Osteocyte (in vitro differentiated cells): ENCODE measurements at places on chromosomes 12 and 14.

DNA sequence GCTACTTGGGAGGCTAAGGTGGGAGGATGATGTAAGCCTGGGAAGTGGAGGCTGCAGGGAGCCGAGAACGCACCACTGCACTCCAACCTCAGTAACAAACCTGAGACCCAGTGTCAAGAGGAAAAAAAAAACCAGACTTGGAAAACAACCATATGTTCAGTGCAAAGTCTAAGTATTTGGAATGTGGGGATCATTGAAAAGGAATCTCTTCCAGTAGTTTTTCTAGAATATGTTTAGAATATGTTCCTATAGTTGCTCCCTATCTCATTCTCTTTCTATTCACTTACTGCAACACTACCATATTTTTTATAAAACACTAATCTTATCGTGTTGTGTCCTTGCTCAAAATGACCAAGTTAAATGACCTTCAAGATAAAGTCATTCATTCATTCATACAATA is 423.5 kb upstream of the SOX5 start:
- no peak overlapping the region for H3K4me3 ChIP-seq
- H3K4me1 ChIP-seq: peaks cover 7% of the 10 kb centered on the region
- no peak for DNase-seq
- no peak overlapping the region for H3K27ac ChIP-seq

DNA sequence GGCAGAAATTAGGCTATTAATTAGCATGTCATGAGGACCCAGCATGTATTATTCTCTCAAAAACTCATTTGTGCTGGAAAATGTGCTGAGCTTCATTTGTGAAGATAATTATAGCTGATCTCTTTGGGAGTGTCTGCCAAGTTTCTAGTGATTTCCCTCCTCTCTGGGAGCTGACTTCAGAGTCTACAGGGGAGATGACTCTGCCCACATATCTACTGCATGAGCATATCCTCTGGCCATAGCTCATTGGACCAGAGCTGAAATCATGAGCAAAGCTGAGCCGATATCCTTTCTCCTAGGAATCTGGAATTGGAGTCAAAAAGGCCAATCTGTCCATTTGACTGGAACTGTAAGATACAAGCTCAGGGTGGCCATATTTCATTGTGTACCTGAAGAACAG is 5.9 kb downstream of the CCDC198 start:
- DNase-seq: no peak
- no peaks in the 10 kb centered on the region for H3K4me1 ChIP-seq
- peaks cover 4% of the 10 kb centered on the region for H3K27me3 ChIP-seq
- no peaks in the 10 kb centered on the region for H3K36me3 ChIP-seq

GRCh38 chr14:67744046-67744445 is 42.4 kb downstream of the RDH12 start:
- H3K36me3 ChIP-seq: peaks cover 30% of the 10 kb centered on the region
- H3K27me3 ChIP-seq: peaks cover 13% of the 10 kb centered on the region
- no peak overlapping the region for H3K4me3 ChIP-seq
- no peak overlapping the region for H3K27ac ChIP-seq
- DNase-seq: no peak
- H3K4me1 ChIP-seq: peaks cover 6% of the 10 kb centered on the region

GRCh38 chr12:30461026-30461615 is 234.5 kb downstream of the IPO8 start:
- H3K27ac ChIP-seq: no peak overlapping the region
- H3K27me3 ChIP-seq: no peaks in the 10 kb centered on the region
- DNase-seq: no peak
- H3K4me3 ChIP-seq: no peak overlapping the region

DNA sequence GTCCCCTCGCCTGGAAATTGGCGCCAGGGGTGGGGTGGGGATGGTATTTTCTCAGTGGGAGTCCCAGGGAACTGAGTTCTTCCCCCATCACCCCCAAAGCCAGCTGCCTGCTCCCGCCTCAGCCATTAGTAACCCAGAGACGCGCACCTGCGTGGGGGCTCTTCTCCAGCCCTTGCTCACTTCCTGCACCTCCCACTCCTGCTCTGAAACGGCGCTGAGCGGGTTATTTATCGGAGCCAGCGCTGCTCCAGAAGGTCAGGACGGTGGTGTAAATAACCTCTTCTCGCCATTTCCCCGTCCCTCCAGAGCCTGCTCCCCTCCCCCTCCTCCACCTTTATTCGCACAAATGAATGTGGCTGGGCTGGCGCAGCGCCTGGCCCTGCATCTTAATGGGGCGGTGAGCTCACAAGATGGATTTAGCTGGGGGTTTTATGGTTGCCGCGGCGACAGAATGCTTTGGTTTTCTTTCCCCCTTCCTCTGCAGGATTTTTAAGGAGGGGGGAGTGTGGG is 12.2 kb downstream of the GPR84 start:
- peaks cover 17% of the 10 kb centered on the region for H3K4me1 ChIP-seq
- no peaks in the 10 kb centered on the region for H3K27me3 ChIP-seq
- peaks cover 38% of the 10 kb centered on the region for H3K36me3 ChIP-seq

DNA sequence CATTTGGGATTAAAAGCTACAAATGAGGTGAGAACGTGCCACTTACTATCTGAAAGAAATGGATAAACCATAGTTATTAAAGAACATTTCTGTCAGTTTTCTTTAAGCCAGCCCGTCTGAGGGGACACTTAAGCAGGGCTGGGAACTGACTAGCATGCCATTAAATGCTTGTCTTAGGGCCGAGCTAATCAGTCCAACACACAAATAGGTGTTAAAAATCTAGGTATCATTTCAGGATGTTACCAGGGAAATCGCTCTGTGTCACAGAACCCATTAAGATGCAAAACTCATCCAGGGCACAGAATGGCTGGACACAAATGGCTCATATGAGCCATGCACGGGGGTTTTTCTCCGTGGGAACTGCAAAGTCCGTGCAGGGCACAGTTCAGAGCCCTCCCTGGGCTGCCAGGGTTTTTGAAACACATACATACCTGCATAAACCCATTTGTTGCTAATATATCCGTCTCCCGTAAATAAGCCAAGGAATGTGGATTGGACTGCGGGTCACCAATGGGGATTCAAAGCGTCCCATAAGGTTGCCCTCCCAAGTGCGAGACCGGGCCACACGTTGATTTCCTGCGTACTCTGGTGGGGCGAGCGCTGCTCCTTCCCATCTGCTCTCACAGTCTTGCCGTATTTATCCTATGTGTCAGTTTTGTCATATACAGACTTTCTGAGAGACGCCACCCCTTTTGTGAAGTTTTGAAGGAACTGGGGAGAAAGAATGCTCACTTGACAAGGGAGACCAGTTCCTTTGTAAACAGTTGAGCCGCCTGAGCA is 5.4 kb upstream of the GSC start:
- H3K27ac ChIP-seq: no peak overlapping the region
- no peak overlapping the region for H3K4me3 ChIP-seq
- H3K4me1 ChIP-seq: peaks cover 22% of the 10 kb centered on the region
- peaks cover 88% of the 10 kb centered on the region for H3K27me3 ChIP-seq

DNA sequence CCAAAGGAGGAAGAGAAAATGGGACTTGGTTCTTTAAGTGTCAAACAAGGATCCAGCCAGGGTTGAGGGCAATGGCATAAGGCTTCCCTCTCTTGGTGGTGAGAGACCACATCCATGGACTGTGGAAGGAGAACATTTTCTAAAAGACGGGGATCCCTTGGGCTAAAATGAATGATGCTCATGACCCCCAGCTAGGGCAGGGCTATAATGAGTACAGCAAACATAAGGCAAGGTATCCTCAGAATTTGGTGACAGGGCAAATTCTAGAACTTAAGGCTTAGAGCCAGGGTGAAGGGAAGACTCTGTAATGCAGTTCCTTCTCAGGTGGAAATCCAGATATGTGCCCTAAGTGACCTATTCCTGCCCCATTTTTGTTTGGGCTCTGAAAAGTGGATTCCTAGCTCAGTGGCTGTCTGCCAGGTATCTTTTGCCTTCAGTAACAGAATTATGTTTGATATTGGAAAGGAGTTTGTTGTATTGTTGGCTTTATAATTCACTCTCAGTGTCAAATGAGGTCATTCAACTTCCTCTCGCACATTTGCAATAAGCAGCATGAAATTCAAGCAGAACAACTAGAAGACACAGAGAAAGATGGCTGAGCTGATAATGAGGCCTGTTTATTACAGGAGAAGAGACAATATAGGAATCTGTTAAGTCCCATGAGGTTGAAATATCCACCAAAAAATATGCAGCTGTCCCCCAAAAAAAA is 76.8 kb downstream of the DAD1 start:
- peaks cover 72% of the 10 kb centered on the region for H3K4me1 ChIP-seq
- no peaks in the 10 kb centered on the region for H3K36me3 ChIP-seq
- H3K4me3 ChIP-seq: no peak overlapping the region

DNA sequence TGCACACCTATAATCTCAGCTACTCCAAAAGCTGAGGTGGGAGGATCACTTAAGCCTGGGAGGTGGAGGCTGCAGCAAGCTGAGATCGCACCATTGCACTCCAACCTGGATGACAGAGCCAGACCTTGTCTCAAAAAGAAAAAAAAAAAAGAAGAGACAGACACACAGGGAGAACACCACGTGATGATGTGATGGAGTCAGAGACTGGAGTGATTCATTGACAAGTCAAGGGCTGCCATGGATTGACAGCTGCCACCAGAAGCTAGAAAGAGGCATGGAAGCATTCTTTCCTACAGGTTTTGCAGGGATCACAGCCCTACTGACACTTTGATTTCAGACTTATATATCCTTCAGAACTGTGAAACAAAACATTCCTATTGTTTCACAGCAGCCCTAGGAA is 3.5 kb upstream of the HCFC2 start:
- peaks cover 13% of the 10 kb centered on the region for H3K4me1 ChIP-seq
- H3K4me3 ChIP-seq: no peak overlapping the region
- H3K36me3 ChIP-seq: peaks cover 2% of the 10 kb centered on the region
- DNase-seq: no peak

- no peak for DNase-seq
- peaks cover 10% of the 10 kb centered on the region for H3K4me1 ChIP-seq
- no peak overlapping the region for H3K4me3 ChIP-seq
- peak overlapping the region; percentile 65 for H3K27ac ChIP-seq
These were observed 49.3 kb upstream of the DIO2 start for GRCh38 chr14:80260645-80261044.

DNA sequence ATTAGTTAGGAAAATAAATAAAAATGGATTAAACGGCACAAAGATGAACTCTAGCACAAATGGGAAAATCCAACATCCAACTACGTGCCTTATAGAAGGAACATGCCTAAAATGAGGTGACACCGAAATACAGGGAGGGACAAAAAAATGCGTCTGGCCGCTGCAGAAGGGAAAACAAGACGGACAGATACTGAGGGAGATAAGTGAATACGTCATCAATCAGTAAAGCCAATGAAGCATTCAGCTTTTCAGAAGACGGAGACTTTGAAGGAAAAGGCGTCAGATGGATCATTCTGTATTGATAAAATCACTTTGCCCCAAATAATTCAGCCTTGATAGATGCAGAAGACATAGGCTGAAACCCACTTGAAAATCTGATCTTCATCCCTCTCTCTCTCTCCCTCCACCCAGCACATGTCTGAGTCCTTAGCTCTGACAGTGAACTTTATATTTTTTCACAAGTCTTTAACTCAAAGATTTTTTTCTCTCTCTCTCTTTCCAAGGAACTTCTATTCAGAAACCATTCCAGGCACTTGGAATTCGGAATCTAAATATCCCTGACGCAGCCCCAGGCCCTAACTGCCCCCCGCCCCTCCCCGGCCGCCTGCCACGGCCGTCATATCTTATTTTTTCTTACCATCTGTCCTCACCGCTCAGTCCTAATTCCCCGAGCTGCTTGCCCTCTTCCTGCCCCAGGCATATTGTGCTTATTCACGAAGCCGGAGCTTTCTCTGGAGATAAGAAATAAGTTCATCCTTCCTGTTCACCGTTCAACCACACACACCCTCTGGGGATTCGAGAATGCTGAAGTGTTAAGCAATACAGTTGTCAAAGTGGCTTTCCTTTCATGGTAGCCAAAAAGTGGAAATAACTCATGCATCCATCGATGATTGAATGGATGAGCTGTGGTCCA is 35.5 kb upstream of the RFLNA start:
- no peak overlapping the region for H3K4me3 ChIP-seq
- peaks cover 44% of the 10 kb centered on the region for H3K27me3 ChIP-seq
- no peaks in the 10 kb centered on the region for H3K36me3 ChIP-seq
- H3K4me1 ChIP-seq: peaks cover 25% of the 10 kb centered on the region
- no peak overlapping the region for H3K27ac ChIP-seq

DNA sequence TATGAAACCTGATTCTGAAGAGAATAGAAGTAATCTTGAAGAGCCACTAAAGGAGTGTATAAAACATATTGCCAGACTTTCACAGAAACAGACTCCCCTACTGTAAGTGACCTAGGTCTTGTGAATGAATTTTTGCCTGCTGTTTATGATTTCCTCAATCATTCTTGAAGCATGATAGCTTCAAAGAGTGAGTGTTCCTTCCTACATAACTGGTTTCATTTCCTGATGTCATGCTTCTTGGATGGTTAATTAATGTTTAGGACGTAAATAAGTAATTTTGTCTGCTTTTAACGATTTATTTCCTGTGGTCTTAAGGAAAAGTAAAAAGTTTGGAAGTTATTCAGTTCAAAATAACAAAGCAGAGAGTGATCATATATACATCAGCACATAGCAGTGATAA is 129.8 kb downstream of the PIK3C2G start:
- no peaks in the 10 kb centered on the region for H3K27me3 ChIP-seq
- H3K4me3 ChIP-seq: no peak overlapping the region
- H3K36me3 ChIP-seq: no peaks in the 10 kb centered on the region

- DNase-seq: no peak
- H3K4me3 ChIP-seq: no peak overlapping the region
- no peaks in the 10 kb centered on the region for H3K27me3 ChIP-seq
- H3K27ac ChIP-seq: no peak overlapping the region
- no peaks in the 10 kb centered on the region for H3K36me3 ChIP-seq
These were observed 99.2 kb downstream of the RMST start for GRCh38 chr12:97561619-97562290.

GRCh38 chr12:57268264-57268663 is 17.3 kb upstream of the STAC3 start:
- H3K27me3 ChIP-seq: no peaks in the 10 kb centered on the region
- peak overlapping the region; percentile 5 for H3K27ac ChIP-seq
- no peak overlapping the region for H3K4me3 ChIP-seq

GRCh38 chr14:97723819-97724218 is 926.6 kb downstream of the VRK1 start:
- H3K27me3 ChIP-seq: no peaks in the 10 kb centered on the region
- H3K27ac ChIP-seq: no peak overlapping the region
- DNase-seq: no peak
- H3K36me3 ChIP-seq: no peaks in the 10 kb centered on the region
- no peaks in the 10 kb centered on the region for H3K4me1 ChIP-seq

DNA sequence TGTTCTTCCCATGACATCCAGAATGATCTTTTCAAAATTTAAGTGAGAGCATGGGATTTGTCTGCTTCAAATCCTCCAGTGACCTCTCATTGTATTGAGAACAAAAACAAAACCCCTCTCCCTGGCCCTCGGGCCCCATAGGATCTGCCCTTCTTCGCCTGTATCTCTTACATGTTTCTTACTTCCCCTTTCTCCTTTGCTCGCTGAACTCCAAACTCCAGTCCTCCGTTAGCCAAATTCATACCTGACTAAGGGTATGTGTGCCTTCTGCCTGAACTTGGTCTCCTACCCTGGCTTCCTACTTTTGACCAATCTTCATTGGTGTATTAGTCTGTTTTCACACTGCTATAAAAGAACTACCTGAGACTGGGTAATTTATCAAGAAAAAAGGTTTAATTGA is 13.2 kb upstream of the TSPAN11 start:
- peaks cover 9% of the 10 kb centered on the region for H3K27me3 ChIP-seq
- peaks cover 25% of the 10 kb centered on the region for H3K4me1 ChIP-seq
- H3K27ac ChIP-seq: no peak overlapping the region
